Nephron progenitor cell (in vitro differentiated cells): ENCODE measurements at places on chromosomes 5 and 9.

DNA sequence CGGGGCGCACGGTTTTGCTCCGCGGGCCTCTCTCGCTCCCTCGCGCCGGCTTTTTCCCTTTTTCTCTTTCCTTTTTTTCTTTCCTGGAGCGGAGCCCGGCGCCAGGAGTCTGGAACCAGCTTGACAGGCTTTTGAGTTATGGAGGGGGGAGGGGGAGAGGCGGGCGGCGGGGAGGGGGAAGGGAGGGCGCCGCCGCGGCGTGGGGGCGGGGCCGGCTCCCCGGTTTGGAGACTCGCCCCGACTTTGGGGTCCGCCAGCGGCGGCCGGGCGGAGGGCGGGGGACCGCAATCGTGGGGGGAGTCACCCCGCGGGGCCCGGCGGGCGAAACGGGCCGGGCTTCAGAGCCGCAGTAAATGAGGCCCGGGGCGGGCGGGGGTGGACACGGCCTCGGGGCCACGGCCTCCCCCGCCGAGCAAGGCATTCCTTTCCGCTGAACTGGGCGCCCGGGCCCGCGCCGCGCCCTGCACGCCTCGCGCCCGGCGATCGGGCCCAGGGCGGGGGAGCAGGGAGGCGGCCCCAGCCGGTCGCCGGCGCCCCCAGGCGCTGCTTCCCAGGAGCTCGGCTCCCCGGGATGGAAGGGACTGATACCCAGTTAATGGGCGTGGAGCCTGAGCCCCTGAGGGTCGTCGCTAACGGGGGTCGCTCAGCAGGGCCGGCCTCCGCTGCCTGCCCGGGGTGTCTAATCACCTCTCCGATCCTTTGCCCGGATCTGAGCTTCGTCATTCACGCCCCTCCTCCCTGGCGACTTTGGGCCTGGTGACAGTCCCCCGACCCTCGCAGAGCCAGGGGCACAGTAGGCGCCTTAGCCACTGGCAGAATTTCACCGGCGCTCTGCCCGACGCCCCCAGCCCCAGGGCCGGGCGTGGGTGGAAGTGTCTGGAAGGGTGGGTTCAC, 138.1 kb downstream of the C9orf50 start:
- peak; percentile 80 for DNase-seq

GRCh38 chr5:54700986-54701578, 183.5 kb downstream of the SNX18 start:
- no peak for DNase-seq

GRCh38 chr9:93267681-93268505, 84.0 kb downstream of the WNK2 start:
- no peak for DNase-seq

- no peak for DNase-seq
These were observed 32.0 kb upstream of the GTF2H2C start for GRCh38 chr5:69528035-69528434.

DNA sequence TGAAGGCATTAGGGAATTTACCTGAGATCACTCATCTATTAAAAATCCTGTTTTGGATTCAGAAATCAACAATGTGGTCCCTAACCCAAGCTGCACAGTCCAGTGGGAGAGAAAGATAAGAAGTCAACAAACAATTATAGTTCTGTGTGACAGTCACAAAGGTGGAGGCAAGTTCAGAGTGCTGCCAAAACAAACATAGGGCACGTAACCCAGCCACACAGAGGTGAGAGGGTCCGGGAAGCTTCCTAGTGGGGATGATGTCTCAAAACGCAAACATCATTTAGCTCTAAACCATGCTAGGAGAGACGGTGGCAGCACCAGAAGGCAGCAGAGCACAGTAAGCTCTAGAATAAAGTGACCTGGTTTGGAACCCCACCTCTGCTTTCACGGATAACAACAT, 158.9 kb downstream of the MAPKAP1 start:
- DNase-seq = no peak

- no peak for DNase-seq
These were observed 26.3 kb upstream of the RIOK2 start for GRCh38 chr5:97209343-97209742.

GRCh38 chr5:58666598-58667581, 84.0 kb downstream of the RAB3C start:
- no peak for DNase-seq

DNA sequence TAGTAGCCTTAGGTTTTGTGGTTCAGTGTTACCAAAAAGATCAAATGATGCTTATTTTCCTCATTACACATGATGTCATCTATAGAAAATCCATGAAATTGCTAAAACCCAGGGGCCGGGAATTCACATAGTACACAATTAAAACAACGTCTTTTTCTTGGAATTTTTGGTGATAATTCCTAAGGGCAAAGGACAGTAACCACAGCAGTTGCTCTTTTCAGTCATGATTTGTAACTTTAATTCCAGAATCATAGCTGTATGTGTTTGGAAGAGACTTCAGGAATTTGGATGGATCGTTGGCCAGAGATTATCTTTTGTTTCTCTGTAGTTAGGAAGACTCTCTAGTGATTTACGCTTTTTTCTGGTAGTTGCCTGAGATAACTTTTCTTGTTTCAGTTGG, 748.7 kb downstream of the TLE4 start:
- no peak for DNase-seq

- no peak for DNase-seq
These were observed 29.9 kb downstream of the SKP1 start for GRCh38 chr5:134146651-134147518.

- DNase-seq = no peak
These were observed 580.8 kb downstream of the BNC2 start for GRCh38 chr9:16289639-16290038.

GRCh38 chr5:95221234-95221633, 63.7 kb downstream of the MCTP1 start:
- no peak for DNase-seq

DNA sequence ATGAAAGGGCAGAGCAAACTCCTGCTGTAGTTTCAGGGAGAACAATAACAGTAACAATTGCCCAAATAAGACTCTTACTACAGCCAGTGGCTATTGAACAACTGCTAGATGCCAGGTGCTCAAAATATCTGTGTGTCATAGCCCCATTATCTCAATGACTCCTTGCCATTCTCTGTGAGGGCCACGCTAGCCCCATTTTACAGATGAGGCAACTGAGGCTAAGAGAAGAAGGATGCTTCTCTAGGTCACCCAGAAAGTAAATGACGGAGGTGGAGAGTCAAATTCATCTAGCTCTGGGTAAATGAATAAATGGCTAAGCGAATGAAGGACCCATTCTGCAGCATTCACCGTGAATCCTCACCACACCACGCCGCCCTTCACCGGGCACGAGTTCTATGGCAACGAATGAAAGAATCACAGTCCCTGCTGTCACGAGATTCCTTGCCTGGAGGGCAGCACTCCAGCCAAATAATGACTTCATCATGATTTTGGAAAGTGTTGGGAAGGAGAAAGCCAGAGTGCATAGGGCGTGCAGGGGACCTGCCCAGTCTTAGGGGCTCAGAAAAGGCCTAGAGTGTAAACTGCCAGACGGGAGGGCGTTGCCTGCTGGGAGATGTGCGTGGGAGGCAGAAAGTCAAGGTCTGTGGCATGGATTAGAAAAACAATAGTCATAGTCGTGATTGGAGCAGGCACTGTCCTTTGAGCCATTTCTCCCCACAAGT, 147.2 kb downstream of the C9orf50 start:
- DNase-seq = no peak

DNA sequence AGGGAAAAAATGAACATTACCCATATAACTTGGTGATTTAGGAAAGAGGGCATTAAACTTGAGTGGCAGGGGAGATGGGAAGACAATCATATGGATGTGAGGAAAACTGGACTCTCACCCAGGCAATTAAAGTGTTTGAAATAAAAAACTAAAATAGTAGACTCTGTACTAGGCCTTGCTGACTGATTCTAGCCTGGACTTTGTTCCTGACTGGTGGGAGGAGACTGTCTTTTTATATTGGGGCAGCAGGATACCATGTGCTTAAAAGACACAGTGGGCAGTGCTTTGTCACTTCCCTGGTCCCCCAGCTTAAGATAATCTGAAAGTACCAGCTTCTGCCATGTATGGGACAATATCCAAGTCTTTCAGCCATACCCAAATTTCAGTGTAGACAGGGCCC, 107.0 kb downstream of the ACTL7B start:
- no peak for DNase-seq

DNA sequence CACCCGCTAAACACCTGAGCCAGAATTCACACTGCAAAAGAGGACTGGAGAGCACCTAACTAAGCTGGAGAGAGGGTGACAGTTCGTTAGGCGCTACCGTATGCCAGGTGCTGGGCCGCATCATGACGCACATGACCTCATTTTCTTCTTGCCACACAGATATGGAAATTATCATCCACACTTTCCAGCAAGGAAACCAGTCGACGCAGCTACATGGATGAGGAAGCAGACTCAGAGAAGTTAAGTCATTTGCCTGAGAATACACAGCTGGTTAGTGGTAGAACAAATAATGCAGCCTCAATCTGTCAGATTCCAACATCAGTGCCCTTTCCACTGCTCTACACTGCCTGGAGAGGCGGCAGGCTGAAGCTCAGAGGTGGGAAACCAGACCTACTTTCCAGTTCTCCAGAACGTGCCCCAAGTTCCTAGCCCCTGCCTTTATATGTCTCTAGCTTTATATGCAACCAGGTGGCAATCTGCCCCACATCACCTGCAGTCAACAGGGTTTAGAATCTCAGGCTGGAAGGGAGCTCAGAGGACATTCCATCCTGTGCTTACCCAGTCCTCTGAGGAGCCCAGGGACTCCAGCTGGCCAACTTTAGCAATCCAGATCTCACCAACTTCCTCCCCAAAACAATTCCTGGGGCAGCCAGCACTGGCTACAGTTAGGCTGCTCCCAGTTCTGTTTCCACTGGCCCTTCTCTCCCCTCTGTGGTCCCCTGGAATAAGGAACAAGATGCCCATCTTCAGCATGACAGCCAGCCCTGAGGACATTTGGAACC, 8.8 kb downstream of the TNIP1 start:
- DNase-seq = no peak

GRCh38 chr5:68287631-68287975, 72.0 kb downstream of the PIK3R1 start:
- no peak for DNase-seq

- no peak for DNase-seq
These were observed 1.3 kb downstream of the MINAR2 start for GRCh38 chr5:129748913-129749880.

DNA sequence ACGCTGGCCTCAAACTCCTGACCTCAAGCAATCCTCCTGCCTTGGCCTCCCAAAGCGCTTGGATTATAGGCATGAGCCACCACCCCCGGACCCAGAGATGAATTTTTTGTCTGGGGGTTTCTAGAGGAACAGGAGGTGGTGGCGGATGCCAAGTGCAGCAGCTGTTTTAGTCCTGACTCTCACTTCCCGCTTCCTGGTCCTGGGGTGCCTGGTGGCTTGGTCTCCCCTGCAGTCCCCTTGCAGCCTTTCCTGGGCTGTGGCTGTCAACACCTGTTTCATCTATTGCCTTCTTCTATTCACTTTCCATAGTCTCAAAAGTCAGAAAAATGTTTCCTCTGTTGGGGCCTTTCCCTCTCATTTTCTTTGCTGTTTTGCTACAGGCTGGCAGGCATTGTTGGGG, 6.5 kb upstream of the NHP2 start:
- DNase-seq = no peak

GRCh38 chr5:111704452-111705085, 52.4 kb downstream of the NREP start:
- no peak for DNase-seq

DNA sequence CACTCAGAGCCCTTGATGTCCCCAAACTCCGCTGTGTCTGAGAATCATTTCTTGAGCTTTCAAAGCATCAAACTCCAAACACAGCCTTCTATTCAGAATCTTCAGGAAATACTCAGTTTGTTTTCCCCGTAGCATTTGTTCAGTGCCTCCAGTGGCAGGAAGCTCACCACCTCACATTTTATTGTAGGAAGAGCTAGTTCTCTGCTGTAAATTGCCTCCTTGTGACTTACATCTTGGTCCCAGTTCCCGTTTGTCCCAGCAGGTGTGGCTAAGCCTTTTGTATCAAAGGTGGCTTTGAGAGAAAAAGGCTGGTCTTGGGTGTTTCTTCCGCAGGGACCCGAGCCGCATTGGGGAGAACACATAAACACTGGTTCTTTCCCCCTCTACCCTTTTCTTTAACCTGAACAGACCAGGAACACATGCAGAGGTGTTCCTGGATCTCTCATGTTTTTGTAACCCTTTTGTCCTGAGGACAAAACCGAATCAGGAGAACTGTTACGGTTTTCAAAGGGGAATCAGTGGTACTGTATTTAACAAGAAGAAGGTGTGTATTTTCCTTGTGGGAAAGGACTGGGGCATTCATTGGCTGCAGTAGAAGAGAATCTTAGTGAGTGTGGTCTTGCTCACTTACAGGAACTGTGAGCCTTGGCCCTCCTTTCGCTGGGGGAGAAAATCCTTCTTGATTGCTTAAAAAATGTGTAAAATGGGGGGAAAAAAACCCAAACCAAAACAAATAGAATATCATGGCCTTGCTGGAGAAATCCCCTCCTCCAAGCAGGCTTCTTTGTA, 1.9 kb downstream of the OSMR start:
- DNase-seq = no peak

GRCh38 chr9:111895996-111896941, at the start of gene UGCG:
UGCG (plus strand) TSS chr9:111896814; CDS start chr9:111897216, 402 bp downstream.
- peak; percentile 91 for DNase-seq

GRCh38 chr5:148309019-148309418, 3.2 kb upstream of the SPINK7 start:
- DNase-seq = no peak

GRCh38 chr5:1011226-1011631, 2.6 kb downstream of the NKD2 start:
- peak; percentile 56 for DNase-seq

GRCh38 chr9:15300218-15300617, 6.8 kb downstream of the TTC39B start:
- DNase-seq = no peak

- DNase-seq = no peak
These were observed 235.5 kb downstream of the FANCC start for GRCh38 chr9:95081998-95082397.

DNA sequence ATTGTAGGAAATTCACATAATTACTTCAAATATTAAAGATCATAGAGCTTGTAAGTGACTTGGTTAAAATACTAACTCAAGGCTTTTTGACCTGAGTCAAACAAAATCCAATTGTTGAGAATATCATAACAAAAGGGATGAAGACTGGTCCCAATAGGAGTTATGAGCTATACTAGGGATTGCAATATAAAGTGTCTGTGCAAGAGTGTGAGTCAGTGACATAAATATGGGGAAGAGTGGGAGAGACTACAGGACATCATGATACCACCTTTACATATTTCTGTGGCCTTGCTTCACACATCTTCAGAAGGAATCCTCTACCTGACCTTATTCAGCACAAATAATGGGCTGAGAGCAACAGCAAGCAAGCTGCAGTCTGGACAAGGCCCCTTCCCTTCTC, 180.9 kb upstream of the SLC24A2 start:
- no peak for DNase-seq

DNA sequence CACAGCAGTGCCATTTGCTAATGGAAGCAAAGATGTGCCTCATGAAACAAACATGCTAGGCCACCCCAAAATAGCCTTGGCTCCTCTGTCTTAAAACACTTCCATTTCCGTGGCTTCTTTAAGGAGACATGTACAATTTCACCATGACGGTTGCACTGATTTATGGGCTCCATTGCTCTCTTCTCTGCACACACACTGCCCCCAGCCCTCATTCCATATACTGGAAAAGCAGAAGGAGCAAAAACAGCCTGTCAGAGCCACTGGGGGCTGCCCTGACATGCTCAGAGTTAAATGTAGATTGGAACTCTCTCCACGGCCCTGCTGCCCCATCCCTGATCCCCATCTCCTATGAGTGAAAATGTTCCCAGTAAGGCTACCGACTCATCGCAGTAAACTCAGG, 114.8 kb downstream of the ROR2 start:
- DNase-seq = no peak

- peak; percentile 43 for DNase-seq
These were observed 38.6 kb upstream of the CEMIP2 start for GRCh38 chr9:71806901-71807307.
